Sciatic nerve (tissue), 2 donors: ENCODE measurements at places on chromosomes 4 and X. TPM values are rescaled to one million over a fixed set of nuclear protein-coding genes. Genes with fewer than 3 reads are reported as not detected.

DNA sequence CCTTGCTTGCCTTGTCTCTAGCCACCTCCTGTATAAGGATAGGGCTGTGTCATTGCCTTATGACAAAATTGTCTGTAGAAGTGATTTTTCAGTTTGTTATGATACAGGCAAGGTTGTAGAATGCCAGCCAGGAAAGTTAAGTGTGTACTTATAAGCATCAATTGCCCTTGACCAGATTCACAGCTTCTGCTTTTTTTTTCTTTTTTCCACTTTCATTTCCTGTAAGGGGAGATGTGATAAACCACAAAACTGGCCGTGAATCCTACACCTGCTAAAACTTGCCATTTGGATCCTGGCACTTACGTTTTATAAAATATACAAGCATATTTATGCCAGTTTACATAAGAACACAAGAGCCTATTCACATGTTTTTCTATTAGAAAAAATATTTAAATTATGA is 35.0 kb upstream of the BMPR1B start:
- DNase-seq = no peak

- no peak for DNase-seq
These were observed 12.1 kb upstream of the PLAC1 start for GRCh38 chrX:134670134-134670924.

DNA sequence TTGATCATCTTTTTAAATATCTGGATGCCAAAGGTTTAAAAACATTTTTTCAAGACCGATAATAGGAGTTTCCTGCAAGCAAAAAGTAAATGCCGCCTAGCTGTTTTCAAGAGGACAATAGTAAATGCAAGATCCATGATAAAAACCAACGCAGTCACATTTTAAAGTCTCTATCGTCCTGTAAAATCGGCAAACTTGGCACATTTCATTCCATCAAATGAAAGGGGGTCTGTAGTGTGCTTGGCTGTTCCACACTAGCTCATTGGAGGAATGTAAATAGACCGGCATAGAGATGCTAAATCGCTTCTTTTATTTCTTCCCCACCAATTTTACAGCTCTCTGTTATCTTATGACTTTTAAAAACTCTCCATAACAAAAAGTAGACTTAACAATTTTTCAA is 202.2 kb downstream of the NLGN4X start:
- DNase-seq = no peak

- no peak for DNase-seq
These were observed 1056.0 kb upstream of the SLIT2 start for GRCh38 chr4:19195696-19196095.

DNA sequence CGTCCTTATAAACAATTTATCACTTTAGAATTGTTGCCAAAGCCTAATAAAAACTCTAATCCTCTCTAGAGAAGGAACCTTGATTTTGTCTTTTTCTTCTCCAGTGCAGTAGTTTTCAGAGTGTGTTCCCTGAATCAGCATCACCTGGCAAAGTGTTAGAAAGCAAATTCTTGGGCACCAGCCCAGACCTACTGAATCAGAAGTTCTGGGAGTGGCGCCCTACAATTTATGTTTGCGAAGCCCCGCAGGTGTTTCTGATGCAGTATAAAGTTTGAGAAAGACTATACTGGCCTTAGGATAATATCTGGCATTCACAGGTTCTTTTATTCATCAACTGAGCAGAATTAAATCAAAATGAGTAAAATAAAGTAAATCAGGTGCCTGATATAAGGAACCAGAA is 645.8 kb upstream of the ATOH1 start:
- DNase-seq = no peak

- DNase-seq = no peak
These were observed 66.1 kb downstream of the TNIP2 start for GRCh38 chr4:2689825-2690700.

DNA sequence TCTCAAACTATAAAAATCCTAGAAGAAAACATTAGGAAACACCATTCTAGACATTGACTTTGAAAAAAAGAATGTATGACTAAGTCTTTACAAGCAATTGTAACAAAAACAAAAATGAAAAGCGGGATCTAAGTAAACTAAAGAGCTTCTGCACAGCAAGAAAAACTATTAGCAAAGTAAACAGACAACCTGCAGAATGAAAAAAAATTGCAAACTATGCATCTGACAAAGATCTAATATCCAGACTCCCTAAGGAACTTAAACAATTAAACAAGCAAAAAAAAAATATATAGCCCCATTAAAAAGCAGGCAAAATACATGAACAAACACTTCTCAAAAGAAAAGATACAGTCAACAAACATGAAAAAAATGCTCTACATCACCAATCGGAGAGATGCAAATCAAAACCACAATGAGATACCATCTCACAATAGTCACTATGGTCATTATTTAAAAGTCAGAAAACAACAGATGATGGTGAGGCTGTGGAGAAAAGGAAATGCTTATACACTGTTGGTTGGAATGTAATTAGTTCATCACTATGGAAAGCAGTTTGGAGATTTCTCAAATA is 168.1 kb downstream of the EPHA5 start:
- no peak for DNase-seq

GRCh38 chr4:106329041-106329618 is 12.8 kb downstream of the AIMP1 start:
- no peak for DNase-seq

DNA sequence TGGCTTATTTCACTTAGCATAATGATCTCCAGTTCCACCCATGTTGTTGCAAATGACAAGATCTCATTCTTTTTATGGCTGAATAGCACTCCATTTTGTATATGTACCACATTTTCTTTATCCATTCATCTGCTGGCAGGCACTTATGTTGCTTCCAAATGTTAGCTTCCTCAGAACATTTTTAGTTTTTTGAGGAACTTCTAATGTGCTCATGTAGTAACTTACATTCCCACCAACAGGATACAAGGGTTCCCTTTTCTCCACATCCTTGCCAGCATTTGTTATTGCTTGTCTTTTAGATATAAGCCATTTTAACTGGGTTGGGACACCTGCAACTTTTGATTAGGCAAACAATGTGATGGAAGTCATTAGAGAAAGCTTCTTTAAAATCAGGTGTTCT is 454.2 kb downstream of the NLGN4X start:
- no peak for DNase-seq

DNA sequence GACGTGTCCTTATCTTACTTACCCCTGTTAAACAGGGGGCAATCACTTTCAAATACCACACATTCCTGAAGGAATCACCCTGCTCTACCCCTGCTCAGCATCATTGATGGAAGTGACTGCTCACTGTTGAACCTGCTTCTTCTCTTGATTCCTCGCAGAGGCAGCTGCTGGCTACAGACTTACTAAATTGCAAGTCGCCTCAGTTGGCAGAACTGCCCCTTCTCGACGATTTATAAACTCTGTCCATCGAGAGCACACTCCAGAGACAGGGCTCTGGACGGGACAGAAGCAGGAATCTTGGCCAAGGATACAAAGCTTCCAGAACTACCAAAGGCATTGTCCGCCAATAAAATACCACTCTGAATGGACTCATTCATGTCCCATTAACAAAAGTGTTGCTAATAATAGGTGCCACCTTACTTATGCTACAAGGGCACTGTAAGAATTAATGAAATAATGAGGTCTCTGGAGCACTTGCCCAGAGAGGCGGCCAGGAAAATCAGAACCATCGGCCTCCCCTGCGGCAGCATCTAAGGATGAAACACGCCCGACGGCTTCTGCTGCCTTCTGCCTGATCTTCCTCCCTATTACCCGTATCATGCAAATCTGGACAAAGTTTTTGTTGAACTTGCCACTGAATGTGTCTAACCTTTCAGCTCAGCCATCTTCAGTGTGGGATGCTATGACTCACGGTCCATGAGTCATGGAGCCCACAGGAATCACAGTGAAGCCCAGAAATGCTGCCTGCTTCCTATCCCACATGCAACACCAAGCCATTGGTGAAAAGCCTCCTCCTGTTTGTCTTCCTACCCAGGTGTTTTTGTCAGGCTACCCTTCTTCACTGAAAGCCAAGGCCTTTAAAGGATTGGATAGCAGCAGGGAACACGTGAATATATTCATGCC is 164.9 kb downstream of the MAML3 start:
- no peak for DNase-seq

- no peak for DNase-seq
These were observed 40.5 kb downstream of the AGA start for GRCh38 chr4:177401658-177402273.

GRCh38 chr4:112280386-112281056 is 5.2 kb downstream of the TIFA start:
- no peak for DNase-seq

- DNase-seq = no peak
These were observed 8.6 kb upstream of the ZXDA start for GRCh38 chrX:57918750-57919436.

The HSD17B10 gene
- 55.6 TPM for total RNA-seq

The AMTN gene
- total RNA-seq = not detected

The FDCSP gene
- total RNA-seq = not detected

The ALB gene
- total RNA-seq = 1.0 TPM

The NWD2 gene
- not detected for total RNA-seq
